ENCODE measurements at places on chromosomes 12 and 14.
A peak's percentile ranks its signal among the peaks of the same experiment; 100 is the strongest.

DNA sequence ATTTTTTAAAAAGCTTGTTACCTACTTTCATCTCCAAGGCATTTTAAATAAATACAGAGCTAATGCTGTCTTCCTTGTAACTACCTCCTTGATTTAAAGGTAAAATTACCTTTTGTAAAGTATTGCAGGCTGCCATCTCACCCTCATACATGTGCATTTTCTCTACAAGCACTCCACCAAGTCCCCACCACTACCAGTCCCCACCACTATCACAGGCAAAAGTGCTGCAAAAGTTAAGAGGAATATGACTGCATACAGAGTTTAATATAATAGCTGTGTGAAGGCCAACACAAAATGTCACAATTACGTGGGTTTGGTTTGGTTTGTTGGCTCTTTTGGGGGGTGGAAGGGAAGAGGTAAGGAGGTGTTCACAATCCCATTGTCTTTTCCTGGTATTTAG lies 9.6 kb downstream of the SIX1 start:
- peak overlapping the region; percentile 35 for H3K4me3 ChIP-seq
- H3K4me1 ChIP-seq, result peaks cover 45% of the 10 kb centered on the region
- peaks cover 17% of the 10 kb centered on the region for H3K36me3 ChIP-seq
- DNase-seq, result no peak
- no peak overlapping the region for H3K27ac ChIP-seq

DNA sequence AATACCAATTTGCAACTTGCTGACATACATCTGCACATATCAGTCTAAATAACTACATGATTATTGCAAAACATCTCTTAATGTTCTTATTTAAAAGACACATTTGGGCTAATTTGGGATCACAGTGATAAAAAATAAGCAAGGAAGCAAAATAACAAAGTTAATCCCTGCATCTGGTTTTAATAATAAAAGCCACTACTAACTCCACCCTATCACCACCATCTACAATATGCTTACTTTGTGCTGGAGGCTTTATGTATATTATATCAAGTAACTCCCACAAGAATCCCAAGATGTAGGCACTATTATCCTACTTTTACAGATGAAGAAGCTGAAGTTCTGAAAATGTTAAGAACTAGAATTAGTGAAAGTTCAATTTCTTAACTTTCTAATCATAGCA lies 45.7 kb downstream of the TAOK3 start:
- DNase-seq, result no peak
- H3K36me3 ChIP-seq, result no peaks in the 10 kb centered on the region
- no peaks in the 10 kb centered on the region for H3K27me3 ChIP-seq
- no peak overlapping the region for H3K4me3 ChIP-seq

- no peak overlapping the region for H3K27ac ChIP-seq
- peaks cover 6% of the 10 kb centered on the region for H3K27me3 ChIP-seq
- H3K4me1 ChIP-seq, result no peaks in the 10 kb centered on the region
- DNase-seq, result peak; percentile 79
Measured at GRCh38 chr14:63203618-63204406, 431 bp upstream of the RHOJ start.

GRCh38 chr12:120126635-120127005 lies 10.1 kb upstream of the RAB35 start:
- peaks cover 15% of the 10 kb centered on the region for H3K36me3 ChIP-seq
- DNase-seq, result no peak
- H3K4me1 ChIP-seq, result peaks cover 9% of the 10 kb centered on the region
- peak overlapping the region; percentile 89 for H3K27ac ChIP-seq

- H3K4me3 ChIP-seq, result no peak overlapping the region
- H3K27ac ChIP-seq, result peak overlapping the region; percentile 1
- DNase-seq, result no peak
- H3K36me3 ChIP-seq, result no peaks in the 10 kb centered on the region
- H3K4me1 ChIP-seq, result peaks cover 28% of the 10 kb centered on the region
- H3K27me3 ChIP-seq, result no peaks in the 10 kb centered on the region
Measured at GRCh38 chr12:59005193-59005955, 85.1 kb upstream of the LRIG3 start.

- no peak overlapping the region for H3K27ac ChIP-seq
- H3K27me3 ChIP-seq, result peaks cover 41% of the 10 kb centered on the region
- DNase-seq, result no peak
- H3K36me3 ChIP-seq, result peaks cover 5% of the 10 kb centered on the region
- no peak overlapping the region for H3K4me3 ChIP-seq
Measured at GRCh38 chr12:5101686-5102085, 58.0 kb downstream of the KCNA5 start.

DNA sequence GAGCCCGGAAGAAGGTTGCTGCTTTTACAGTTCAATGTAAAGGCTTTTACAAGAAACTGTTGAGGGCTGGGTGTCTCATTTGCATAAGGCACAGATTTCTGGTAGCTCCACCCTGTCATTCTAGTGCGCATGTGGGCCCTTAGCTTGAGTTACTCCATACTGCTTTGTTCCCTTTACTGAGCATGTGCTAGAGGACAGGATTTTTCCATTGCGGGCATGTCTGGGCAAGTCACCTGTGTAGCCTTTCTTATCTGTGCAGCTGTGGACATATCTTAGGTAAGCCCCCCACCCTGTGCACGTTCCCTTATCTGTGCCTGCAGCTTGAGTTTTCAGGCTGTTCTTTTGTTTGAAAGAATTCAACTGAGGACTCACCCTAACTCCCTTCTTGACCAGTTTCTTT lies 56.2 kb upstream of the ARHGAP5 start:
- peak overlapping the region; percentile 53 for H3K27ac ChIP-seq
- peaks cover 26% of the 10 kb centered on the region for H3K4me1 ChIP-seq
- H3K36me3 ChIP-seq, result no peaks in the 10 kb centered on the region
- DNase-seq, result no peak

GRCh38 chr12:71760471-71760870 lies 5.8 kb downstream of the RAB21 start:
- no peaks in the 10 kb centered on the region for H3K27me3 ChIP-seq
- H3K4me1 ChIP-seq, result peaks cover 13% of the 10 kb centered on the region
- H3K36me3 ChIP-seq, result peaks cover 57% of the 10 kb centered on the region
- H3K27ac ChIP-seq, result no peak overlapping the region
- DNase-seq, result no peak
- H3K4me3 ChIP-seq, result no peak overlapping the region

- peaks cover 21% of the 10 kb centered on the region for H3K27me3 ChIP-seq
- no peak for DNase-seq
- H3K4me3 ChIP-seq, result no peak overlapping the region
- peaks cover 22% of the 10 kb centered on the region for H3K4me1 ChIP-seq
- no peak overlapping the region for H3K27ac ChIP-seq
Measured at GRCh38 chr12:131134523-131135310, 181.0 kb downstream of the ADGRD1 start.

GRCh38 chr12:108410689-108411088 lies 71.6 kb upstream of the CMKLR1 start:
- H3K27ac ChIP-seq, result no peak overlapping the region
- H3K4me3 ChIP-seq, result no peak overlapping the region
- H3K36me3 ChIP-seq, result no peaks in the 10 kb centered on the region
- DNase-seq, result no peak
- no peaks in the 10 kb centered on the region for H3K4me1 ChIP-seq

GRCh38 chr12:68222326-68222725 lies 3.3 kb downstream of the IL26 start:
- DNase-seq, result no peak
- H3K4me1 ChIP-seq, result peaks cover 7% of the 10 kb centered on the region
- peaks cover 30% of the 10 kb centered on the region for H3K27me3 ChIP-seq
- H3K4me3 ChIP-seq, result no peak overlapping the region

GRCh38 chr12:105417732-105418131 lies 87.2 kb downstream of the C12orf75 start:
- peaks cover 4% of the 10 kb centered on the region for H3K27me3 ChIP-seq
- DNase-seq, result no peak
- peak overlapping the region; percentile 69 for H3K27ac ChIP-seq
- H3K4me3 ChIP-seq, result no peak overlapping the region
- no peaks in the 10 kb centered on the region for H3K36me3 ChIP-seq
- peaks cover 9% of the 10 kb centered on the region for H3K4me1 ChIP-seq

DNA sequence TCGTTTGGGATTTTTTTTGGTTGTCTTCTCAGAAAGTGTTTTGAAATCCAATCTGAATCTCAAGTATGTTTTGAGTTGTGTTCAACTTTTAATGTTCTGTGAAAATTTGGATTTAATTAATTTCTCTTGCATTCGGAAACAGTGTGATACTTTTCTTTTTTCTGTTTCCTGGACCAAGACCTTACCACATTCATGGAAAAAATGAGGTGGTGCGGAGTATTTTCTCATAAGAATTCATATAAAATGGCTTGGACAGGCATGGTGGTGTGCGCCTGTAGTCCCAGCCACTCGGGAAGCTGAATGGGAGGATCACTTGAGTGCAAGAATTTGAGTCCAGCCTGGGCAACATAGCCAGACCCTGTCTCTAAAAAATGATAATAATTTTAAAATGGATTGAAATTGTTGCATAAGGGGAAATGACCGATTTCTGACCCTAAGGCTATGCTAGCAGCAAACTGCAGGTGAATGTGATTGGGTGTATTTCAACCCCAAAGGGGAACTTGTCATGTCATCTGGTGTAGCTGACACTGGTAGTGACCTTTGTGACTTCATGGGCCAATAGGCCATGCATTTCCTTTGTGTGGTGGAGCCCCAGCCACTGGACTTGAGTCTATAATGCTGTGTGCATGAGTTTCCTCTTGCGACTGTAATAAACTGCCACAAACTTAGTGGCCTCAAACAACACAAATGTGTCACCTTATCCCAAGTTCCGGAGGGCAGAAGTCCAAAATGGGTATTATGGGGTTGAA lies 123.5 kb upstream of the RFLNA start:
- peaks cover 32% of the 10 kb centered on the region for H3K4me1 ChIP-seq
- no peaks in the 10 kb centered on the region for H3K36me3 ChIP-seq
- no peak for DNase-seq

DNA sequence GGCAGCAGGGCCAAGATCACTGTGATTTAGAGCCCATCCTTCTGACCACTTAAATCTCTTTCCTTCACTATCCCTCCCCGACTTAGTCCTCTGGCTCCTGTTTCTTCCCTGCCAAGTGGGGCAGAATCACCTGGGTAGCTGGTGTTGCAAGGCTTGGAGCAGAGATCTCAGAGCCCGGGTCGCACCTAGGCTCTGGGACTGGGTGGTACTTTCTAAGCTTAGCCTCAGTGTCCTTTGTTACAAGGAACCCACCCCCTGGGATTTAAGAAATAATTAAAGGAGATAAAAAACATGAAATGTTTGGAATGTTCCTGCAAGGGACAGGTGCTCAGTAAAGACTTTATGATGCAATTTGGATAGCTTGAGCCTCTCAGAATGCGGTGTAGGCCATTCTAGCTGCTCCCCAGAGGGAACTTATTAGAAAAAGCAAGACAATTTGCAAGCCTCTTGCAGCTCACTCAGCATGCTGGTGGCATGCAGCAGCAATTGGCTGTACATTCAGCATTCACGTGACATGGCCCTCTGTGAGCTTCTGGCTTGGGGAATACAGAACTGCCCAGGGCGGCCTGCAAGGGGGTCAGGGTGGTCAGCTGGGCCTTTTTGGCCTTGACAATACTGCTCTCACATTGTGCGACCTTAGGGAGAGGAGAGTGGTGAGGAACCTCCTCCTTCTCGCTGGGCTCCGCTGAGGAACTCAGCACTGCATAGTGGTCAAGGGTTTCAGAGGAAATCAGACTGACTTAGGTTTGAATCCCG lies 16.8 kb downstream of the C14orf132 start:
- no peak for DNase-seq
- H3K4me3 ChIP-seq, result no peak overlapping the region
- peaks cover 10% of the 10 kb centered on the region for H3K36me3 ChIP-seq
- H3K4me1 ChIP-seq, result peaks cover 52% of the 10 kb centered on the region
- no peak overlapping the region for H3K27ac ChIP-seq

DNA sequence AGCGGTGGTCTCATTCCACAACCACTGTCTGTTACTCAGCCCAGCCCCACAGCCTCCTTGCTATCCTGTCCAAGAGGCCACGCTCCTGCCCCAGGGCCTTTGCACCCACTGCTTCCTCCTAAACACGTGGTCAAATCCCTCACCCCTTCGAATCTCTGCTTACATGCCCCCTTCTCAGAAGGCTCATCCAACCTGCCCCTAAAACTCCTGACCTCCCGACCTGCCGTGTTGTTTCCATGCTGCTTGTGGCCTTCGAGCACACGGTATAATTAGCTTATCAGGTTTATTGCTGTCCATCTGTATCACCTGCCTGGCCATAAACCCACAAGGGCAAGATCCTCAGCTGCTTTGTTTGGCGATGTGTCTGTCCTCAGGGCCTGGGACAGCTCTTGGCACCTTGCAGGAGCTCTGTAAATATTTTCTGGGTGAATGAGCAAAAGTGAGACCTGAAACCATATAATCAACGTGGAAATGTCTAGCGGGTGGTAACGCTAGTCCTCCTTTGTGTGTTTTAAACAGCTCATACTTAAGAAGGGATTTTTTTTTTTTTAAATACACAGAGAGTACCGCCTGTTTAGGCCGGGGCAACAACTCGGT lies 36.0 kb downstream of the SCARB1 start:
- peak overlapping the region; percentile 74 for H3K27ac ChIP-seq
- DNase-seq, result no peak
- H3K36me3 ChIP-seq, result no peaks in the 10 kb centered on the region
- no peaks in the 10 kb centered on the region for H3K27me3 ChIP-seq

- H3K4me3 ChIP-seq, result no peak overlapping the region
- peaks cover 7% of the 10 kb centered on the region for H3K4me1 ChIP-seq
- H3K36me3 ChIP-seq, result peaks cover 38% of the 10 kb centered on the region
- H3K27ac ChIP-seq, result no peak overlapping the region
- no peak for DNase-seq
Measured at GRCh38 chr12:67671419-67671818, 22.9 kb downstream of the DYRK2 start.

GRCh38 chr12:104748356-104748755 lies 209.7 kb downstream of the SLC41A2 start:
- no peaks in the 10 kb centered on the region for H3K36me3 ChIP-seq
- H3K4me1 ChIP-seq, result peaks cover 30% of the 10 kb centered on the region
- DNase-seq, result no peak
- H3K4me3 ChIP-seq, result no peak overlapping the region

GRCh38 chr12:105358789-105359188 lies 28.3 kb downstream of the C12orf75 start:
- peaks cover 3% of the 10 kb centered on the region for H3K36me3 ChIP-seq
- H3K4me3 ChIP-seq, result no peak overlapping the region
- no peaks in the 10 kb centered on the region for H3K27me3 ChIP-seq
- no peak overlapping the region for H3K27ac ChIP-seq

GRCh38 chr12:56518570-56518969 lies 3.0 kb upstream of the RBMS2 start:
- DNase-seq, result no peak
- H3K27me3 ChIP-seq, result peaks cover 2% of the 10 kb centered on the region
- H3K4me3 ChIP-seq, result no peak overlapping the region

- H3K27ac ChIP-seq, result no peak overlapping the region
- no peaks in the 10 kb centered on the region for H3K4me1 ChIP-seq
- DNase-seq, result no peak
- no peak overlapping the region for H3K4me3 ChIP-seq
- peaks cover 19% of the 10 kb centered on the region for H3K27me3 ChIP-seq
Measured at GRCh38 chr12:19978193-19978592, 390.1 kb upstream of the PDE3A start.

DNA sequence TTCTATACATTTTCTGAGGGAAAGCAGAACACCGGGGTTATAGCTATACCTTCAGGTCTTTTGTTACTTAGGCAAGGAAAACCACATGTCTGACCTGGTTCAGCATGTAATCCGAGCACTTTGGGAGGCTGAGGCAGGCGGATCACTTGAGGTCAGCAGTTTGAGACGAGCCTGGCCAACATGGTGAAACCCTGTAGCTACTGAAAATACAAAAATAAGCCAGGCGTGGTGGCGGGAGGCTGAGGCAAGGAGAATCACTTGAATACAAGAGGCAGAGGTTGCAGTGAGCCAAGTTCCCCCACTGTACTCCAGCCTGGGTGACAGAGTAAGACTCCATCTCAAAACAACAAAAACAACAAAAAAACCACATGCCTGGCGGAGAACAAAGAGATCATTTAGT lies 177.6 kb downstream of the ACSS3 start:
- H3K4me1 ChIP-seq, result peaks cover 29% of the 10 kb centered on the region
- H3K36me3 ChIP-seq, result peaks cover 4% of the 10 kb centered on the region
- DNase-seq, result no peak
- H3K27ac ChIP-seq, result peak overlapping the region; percentile 5

Measured in type B pancreatic cell (in vitro differentiated cells).